ENCODE measurements at places on chromosomes 5 and 9.

DNA sequence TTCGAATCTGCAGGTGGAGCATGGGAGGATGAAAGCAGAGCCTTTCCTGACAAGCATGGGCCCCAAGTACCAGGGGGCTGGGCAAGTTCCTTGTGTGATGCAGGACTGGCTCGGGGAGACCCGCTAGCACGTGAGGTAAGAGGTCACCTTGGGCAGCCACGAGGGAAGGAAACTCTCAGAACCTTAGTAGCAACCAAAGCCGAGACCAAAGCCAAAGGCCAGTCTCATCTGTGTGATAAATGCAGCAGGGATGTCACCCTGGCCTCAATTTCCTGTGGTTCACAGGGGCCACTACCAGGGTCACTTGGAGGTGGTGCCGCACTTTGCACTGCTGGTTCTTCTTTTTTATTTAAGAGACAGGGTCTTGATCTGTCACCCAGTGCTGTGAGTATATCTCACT is 39.5 kb downstream of the PRRT1B start:
- no peak for DNase-seq

DNA sequence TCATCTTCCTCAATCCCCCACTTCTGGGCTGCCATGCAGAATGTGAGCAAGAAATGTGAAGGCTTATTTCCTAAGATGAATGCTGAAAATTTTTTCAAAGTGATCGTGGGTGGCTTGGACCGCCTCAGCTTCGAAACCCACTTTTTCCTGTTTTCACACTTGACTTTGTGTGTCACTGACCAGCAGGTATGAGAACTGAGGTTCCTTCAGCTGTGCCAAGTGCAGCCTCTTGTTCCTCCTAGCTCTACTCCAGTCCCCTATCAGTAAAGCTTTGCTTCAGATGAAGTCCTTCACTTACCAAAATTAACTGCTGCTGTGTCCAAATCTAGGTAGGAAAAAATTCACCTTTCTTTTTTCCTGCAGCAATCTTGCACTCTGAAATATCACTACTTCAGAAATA is 382.6 kb downstream of the DTWD2 start:
- DNase-seq = no peak

DNA sequence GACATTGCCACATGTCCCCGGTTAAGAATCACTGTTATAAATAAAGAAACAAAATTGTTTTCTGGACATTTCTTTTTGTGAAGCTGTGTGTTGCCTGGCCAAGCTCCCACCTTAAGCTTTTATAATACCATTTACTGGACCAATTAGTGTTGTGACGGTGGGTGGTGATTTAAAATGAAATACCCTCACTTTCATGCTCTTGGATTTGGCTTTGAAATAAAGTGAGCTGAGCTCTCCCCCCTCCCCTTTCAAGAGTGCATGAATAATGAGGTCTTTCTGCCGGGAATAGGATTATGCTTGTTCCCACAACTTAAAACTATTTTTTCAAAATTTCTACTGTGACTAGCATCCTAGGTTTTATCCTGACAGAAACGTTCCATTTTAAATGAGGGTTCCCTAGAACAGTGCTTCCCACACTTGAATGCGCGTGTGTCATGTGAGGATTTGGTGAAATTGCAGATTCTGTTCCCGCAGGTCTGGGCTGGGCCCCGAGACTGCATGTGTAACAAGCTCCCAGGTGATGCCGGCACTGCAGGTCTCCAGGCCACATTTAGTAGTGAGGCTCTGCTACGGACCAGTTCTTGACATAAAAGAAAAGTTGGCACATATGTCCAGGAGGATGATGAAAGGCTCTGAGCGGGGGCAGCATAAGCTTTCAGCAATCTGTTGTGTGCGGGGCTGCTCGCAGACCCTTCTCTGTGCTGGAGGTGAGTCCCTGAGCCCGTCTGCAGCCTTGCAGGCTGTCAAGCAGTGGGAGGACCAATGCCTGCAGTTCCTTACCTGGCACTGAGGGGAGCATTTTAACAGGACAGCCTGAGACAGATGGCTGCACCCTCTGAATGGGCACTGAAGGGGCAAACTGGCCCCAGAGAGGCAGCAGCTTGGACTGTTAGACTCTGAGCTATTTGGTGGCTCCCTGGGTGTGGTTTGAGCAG is 24.4 kb downstream of the IQGAP2 start:
- no peak for DNase-seq

GRCh38 chr5:102759289-102759688 is 4.2 kb downstream of the PAM start:
- DNase-seq = no peak

GRCh38 chr5:139120521-139120920 is 77.6 kb downstream of the SIL1 start:
- no peak for DNase-seq

DNA sequence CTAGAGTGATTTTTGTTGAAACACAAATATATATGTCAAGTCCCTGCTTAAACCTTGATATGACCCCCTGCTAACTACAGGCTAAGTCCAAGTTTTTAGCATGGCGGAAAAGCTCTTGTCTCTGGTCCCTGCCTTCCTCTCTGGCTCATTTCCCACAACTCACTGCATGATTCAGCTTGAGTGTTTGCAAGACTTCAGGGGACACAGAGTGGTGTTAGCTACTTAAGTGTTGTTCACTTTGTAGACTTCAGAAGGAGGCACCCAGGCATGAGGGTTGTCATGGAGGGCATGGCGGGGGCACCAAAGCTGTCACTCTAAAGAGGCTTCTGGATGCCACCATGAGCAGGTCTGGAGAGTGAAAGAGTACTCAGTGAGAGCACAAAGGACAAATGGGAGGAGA is 362.4 kb upstream of the ACTBL2 start:
- no peak for DNase-seq

GRCh38 chr9:34493972-34494535 is 28.7 kb downstream of the ENHO start:
- no peak for DNase-seq

DNA sequence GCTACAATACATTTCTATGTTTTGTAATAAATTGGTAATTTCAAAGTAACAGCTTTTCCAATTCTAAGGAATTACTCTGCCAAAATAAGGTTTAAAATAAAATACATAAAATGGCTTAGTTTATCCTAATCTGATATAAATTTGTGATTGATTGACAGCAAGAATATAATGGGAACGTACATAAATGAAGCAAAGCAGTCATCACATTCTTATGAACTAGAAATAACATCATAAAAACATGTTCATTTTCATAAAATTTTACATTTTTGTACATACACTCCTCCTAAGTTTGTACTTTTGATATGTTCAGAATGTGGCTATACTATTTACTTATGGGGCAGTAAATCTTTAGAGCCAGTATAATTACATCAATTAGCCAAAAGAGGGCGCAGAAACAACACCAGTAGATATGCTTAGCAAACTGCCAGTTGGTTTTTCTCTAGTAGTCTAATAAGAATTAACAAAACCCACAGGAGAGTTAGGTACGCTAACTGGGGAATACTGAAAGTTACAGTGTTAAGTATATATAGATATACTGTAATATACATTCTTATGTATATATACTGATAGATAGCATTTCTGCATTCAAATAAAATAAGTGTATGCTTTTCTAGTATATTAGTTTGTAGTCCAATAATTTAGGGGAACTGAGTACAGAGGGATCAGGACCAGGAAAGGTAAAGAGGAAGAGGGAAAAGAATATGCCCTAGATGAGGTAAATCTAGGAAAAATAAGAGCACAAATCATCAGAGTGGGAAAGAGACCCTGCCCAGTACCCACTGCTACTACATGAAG is 76.8 kb downstream of the ZDHHC21 start:
- no peak for DNase-seq

- peak; percentile 65 for DNase-seq
Observed at GRCh38 chr5:131252824-131253171, 11.1 kb upstream of the CDC42SE2 start.

DNA sequence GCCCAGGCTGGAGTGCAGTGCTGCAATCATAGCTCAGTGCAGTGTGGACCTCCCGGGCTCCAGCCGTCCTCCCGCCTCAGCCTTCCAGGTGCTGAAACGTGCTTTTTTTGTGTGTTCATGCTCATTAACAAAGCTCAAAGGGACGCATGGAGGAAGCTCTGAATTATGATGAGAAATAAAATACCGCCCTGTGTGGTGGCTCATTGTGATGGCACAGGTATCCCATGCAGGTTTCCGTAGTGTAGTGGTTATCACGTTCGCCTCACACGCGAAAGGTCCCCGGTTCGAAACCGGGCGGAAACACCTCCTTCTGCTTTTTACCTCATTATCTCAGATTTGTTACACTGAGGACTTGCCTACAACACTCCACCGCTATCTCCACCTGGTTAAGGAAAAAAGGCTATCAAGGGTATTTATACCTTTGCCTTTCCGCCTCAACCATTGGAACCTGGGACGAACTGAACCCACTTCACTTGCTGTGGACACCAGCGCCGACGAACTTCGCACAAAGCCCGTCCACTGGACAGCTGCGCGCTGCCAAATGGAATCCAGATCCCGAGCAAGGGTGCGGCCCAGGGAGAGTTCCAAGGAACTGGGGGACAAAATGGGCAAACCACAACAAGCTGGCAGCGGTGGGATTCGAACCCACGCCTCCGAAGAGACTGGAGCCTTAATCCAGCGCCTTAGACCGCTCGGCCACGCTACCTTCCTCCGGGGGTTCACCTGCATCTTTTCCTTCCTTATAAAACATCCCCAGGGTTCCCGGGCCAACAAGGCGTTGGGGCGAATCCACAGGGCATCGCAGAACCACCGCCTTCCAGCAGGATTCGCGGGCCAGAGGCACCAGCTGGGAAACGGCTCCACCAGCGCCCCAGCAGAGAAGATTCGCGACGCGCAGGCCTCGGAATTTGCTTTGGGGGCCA is 26.3 kb downstream of the OR2V2 start:
- DNase-seq = peak; percentile 42

DNA sequence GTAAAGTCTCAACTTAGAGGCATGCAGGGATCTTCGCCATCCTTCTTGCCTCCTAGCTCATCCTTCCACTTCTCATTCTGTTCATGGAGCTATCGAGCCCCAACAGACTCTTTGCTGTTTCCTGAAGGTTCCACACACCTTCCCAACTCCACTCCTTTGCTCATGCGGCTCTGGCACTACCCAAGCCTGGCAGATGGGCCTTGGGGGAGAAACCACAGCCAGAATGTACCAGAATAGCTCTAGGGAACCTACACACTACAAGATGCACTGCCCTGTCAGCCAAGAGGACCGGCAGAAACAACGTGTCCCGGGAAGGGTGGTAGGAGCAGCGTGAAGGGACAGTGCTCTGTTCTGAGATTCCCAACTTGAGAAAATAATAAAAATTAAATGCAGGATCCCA is 178.9 kb downstream of the GABBR2 start:
- no peak for DNase-seq

GRCh38 chr9:32596096-32596865 is 23.3 kb upstream of the NDUFB6 start:
- no peak for DNase-seq

DNA sequence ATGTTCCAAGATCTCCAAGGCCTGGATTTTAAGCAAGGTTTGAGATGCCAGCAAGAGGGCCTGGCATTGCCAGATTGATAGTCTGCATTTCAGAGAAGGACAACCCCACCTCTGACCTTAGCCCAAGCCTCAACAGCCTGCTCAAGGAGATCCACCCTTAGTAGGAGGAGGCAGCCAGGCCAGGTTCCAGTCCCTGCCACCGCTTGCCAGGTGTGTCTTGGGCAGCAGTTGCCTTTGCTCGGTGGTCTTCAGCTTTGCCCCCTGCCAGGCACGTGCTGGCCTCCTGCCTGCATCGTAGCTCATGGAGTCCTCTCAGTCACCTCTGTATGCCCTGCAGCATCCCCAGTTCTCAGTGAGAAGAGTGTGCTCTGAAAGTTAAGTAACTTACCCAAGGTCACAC is 134.2 kb downstream of the KCNIP1 start:
- no peak for DNase-seq

DNA sequence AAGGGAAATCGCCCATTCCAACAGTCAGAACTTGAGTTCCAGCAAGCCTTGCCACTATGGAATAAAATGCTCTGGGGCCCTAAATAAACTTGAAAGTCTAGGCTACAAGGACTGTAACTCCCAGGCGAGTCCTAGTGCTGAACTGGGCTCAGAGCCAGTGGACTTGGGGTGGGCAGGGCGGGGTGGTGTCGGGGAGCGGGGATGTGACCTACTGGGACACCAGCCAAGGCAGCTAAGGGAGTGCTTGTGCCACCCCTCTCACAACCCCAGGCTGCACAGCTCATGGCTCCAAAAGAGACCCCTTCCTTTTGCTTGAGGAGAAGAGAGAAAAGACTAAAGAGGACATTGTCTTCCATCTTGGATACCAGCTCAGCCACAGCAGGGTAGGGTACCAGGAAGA is 61.5 kb downstream of the MEIKIN start:
- DNase-seq = no peak

- no peak for DNase-seq
Observed at GRCh38 chr9:114178756-114179450, 23.6 kb downstream of the COL27A1 start.

- DNase-seq = no peak
Observed at GRCh38 chr9:103014242-103014641, 19.1 kb downstream of the CYLC2 start.

DNA sequence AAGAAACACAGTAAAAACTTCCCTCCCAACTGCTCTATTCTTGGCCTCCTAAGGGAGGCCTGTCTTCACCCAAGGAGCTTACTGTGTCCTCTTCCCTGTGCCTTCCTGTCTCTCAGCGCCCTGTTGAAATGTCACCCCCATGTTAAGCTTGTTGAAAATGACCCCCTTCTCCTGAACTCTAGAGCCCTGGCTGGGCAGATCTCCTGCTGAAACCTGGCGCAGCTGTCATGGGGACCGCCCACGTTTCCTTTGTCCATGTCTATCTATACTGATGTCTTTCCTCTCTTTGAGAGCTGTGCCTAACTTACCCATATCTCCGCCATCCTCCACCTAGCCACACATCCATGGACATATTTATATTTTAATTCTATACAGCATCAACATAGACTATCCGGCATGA is 33.3 kb downstream of the PTCH1 start:
- DNase-seq = no peak

- no peak for DNase-seq
Observed at GRCh38 chr5:91291628-91292569, 91.2 kb downstream of the ARRDC3 start.

DNA sequence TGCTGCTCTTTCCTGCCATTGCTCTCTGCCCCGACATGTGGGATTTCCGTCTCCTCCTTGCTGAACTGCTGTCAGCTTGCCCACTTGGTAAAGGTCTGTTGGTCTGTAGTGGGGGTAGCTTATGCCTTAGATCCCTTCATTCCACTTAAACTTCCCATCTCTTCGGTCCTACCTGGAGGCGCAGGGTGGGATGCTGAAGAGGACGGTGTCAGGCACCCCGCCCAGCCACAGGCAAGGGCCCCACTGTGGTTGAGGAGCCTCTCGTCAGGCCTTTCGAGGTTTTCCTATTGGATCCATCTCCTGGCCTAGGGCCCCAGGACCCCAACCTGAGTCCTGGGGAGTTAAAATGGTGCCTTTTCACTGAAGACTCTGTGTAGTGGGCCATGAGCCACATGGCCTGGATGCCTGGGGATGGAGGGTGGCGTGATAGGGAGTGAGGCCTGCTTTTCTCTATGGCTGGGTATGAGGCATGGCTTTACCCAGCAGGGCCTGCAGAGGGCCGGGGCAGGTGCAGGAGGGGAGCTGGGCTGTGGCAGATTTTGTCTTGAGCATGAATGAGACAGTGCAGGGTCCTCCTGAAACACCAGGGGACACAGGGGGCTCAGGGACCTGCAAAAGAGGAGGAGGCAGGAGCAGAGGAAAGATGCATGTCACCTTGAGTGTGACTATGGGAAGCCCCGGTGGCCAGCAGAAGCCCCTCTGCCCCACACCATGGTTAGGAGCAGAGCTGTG is 25.8 kb upstream of the RNF130 start:
- no peak for DNase-seq
